ENCODE measurements at places on chromosomes 1 and 21.

DNA sequence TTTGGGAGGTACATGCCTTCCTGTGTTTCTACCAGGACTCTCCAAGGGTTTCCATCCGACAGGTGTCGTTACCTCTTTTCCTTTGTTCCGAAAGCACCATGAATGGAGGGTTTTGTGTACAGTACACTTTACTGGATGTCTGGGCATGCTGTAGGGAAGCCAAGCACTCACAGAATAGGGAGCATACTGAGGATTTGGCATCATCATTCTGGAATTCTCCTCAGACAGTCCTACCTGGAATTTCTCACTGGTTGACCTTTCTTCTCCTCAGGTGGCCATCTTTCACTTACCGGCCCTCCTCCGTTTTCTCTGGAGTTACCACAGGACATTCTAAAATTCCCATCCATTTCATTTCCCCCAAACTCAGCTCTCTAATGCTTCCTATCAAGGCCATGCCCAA is 5.9 kb upstream of the MPL start:
- DNase-seq = no peak

DNA sequence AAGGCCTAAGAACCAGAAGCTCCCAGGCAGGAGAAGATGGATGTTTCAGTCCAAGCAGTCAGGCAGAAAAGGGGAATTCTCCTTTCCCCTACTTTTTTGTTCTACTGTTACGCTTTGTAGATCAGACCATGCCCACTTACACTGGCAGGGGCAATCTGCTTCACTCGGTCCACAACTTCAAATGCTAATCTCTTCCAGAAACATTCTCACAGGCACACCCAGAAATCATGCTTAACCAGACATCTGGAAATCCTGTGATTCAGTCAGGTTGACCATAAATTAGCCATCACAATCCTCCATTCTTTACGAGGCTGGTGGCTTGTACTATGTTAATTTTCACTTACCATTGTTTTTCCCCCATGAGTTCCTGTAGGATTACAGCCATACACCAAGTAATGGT is 23.8 kb upstream of the IL10 start:
- DNase-seq = no peak

- DNase-seq = no peak
These were observed 1.1 kb downstream of the NCSTN start for GRCh38 chr1:160344241-160344640.

DNA sequence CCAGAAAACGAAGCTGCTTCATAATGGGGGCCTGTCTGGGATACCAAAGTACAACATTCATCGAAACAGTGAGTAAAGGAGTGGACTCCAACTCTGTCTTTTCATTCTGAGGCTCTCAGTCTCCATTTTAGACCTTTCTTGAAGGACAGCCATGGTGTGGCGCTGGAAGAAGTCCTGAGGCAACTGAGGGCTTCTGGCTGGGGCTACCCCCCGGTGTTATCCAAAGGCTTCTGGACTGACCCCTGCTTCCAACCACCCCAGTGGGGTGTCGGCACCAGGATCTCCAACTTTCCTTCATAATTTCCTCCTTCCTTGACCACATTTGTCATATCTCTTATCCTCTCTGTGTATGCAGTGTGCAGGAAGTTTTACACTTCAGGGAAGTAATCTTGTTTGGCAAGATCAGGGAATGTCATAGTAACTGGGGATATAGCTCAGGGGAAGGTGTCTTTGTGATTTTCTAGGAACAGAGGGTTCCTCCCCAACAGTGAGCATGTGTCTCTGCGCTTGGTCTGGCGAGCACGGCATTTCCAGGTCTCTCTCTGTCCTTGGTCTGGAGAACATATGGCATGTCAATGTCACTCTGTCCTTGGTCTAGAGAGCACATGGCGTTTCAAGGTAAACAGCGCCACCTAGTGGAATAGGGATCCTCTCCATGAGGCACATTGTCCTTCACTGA is 19.4 kb upstream of the BSDC1 start:
- DNase-seq = peak; percentile 63

GRCh38 chr1:67059346-67059745 is 5.4 kb upstream of the SLC35D1 start:
- no peak for DNase-seq

DNA sequence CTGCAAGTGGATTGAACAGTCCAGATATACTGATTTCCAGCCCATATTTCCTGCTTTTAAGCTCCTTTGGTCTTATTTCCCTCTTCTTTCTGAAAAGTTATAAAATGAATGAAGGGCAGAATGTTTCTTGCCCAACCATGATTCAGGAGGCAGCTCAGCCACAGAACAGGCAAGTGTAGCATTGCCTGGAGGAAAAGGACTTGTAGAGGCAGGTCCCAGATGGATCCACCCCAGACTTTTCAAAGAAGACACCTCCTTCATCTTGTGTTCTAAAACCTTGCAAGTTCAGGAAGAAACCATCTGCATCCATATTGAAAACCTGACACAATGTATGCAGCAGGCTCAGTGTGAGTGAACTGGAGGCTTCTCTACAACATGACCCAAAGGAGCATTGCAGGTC is at the start of gene CLCA2:
TSS of gene CLCA2 (plus strand) at position 299 of the 400 bp plus-strand sequence. CDS start at position 376, 77 bp downstream.
- DNase-seq = no peak

- DNase-seq = no peak
These were observed 7.5 kb downstream of the RBM15 start for GRCh38 chr1:110346690-110347089.

GRCh38 chr1:74731399-74732052 is 1.3 kb downstream of the CRYZ start:
- DNase-seq = no peak

DNA sequence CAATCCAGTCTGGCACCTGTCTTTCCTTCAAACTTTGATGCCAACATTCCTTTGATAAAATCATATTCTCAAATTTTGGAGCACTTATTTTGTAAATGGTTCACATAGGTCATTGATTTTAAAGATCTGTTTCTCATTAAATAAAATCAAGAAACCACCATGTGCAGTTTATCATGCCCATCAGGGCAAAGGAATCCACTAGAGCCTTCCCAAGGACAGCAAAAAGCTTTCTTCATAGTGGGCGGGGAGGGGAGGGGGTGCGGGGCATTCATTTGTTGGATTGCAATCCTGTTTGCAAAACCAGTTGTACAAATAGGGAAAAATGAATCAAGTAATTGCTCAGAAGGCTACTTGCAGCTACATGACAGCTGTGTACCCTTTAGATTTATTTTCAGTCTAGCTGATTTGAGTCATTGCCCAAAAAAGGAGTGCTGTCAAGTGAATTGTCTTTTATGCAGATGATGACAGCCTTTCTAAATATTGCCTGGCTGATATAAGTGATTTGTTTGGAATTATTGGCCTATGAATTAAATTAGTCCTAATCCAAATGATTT is 23.0 kb downstream of the LRRC8B start:
- DNase-seq = peak; percentile 30

All from A172 (cell line).